Activated naive CD4-positive, alpha-beta T cell (primary cell): ENCODE measurements at places on chromosomes 1 and 21.

DNA sequence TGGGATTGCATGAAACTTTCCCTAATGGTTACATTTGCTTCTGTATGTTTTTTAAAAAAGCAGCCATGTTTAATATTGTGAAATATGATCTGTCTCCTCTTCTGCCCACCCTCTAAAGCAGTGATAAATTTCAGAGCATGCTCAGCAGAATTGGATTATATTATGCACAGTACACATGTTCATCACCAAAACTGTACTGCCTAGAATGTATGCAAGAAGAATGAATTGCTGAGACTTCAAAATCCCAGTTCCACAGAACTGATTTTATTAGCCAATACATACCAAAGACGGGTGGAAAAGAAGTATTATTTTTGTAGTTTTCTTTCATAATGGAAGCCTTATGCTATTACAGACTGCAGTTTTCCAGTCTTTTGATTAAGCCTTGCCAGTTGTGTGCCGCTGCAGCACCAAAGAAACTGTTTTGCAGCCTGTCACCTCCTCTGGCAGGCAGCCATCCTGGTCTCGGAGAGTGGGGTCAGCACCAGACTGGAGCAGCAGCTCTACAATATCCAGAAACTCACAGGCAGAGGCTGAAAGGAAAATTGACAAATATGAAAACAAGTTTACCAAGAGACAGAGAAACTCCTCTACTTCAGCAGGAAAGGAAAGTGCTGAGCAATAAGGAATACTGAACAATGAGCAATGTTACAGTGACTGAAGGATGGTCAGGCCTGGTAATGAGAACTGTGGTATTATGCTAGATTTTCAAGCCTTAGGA is 58.1 kb downstream of the LHX4 start:
- DNase-seq: no peak

DNA sequence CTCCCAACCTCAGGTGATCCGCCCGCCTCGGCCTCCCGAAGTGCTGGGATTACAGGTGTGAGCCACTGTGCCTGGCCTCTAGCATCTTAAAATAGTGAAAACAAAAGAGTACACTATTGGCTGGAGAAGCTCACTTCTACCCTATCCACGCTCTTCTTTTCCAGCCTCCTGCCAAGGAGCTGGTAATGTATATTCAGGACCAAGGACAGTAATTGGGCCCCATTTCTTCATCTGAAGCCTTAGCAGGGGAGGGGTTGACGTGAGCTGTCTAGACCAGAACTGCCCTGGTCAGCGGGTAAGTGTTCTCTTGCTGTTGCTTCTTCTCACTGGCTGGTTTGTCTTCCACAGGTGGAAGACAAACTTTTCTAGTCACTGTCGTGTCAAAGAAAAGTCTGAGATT is 70.2 kb downstream of the DNM3 start:
- no peak for DNase-seq

- DNase-seq: no peak
Measured at GRCh38 chr1:198662821-198663220, 24.0 kb downstream of the PTPRC start.

GRCh38 chr1:110615548-110616130 is 9.5 kb upstream of the KCNA2 start:
- DNase-seq: peak; percentile 34

GRCh38 chr1:98557895-98558294 is 103.6 kb upstream of the SNX7 start:
- no peak for DNase-seq

GRCh38 chr1:74763807-74764206 is 30.9 kb downstream of the TYW3 start:
- DNase-seq: no peak

GRCh38 chr1:176541663-176542062 is 78.7 kb downstream of the PAPPA2 start:
- no peak for DNase-seq
